ENCODE measurements at places on chromosomes 3 and 15. TPM values are rescaled to one million over a fixed set of nuclear protein-coding genes. Genes with fewer than 3 reads are reported as not detected.

GRCh38 chr15:88982304-88982945 lies 69.2 kb upstream of the MFGE8 start:
- DNase-seq: peak; percentile 1

DNA sequence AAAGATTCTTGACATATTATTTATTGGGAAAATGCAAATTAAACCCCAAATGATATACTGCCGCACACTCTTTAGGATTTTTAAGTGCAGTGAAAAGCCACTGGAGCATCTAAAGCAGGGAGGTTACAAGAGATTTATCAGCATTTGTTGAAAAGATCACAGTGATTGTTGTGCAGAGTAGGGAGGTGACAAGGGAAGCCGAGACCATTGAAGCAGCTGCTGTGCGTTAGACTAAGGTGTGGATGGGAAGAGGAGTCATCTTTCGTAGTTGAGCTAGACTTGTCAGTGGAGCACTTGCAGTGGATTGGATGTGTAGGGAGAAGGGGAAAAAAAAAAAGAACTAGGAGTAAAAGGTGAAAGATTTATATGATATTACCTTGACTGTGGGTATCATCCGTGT lies 854.6 kb downstream of the NTRK3 start:
- DNase-seq: no peak

DNA sequence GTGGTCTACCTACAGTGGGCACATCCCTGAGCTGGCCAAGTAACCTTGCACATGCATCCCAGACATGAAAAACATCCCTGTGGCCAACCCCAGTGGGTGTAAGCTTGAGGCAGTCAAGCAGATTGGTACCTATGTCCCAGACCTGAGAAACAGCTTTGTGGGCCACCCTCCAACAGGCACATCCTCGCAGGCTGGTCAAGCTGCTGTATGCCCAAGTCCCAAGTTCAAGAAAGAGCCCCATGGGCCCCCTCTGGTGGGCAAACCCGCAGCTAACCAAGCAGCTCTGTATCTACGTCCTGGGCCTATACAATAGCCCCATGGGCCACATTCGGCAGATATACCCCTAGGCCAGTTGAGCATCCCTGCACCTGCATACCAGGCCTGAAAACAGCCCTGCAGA lies 186.3 kb upstream of the GPR149 start:
- DNase-seq: no peak

- peak; percentile 91 for DNase-seq
These were observed 4.8 kb downstream of the VWA5B2 start for GRCh38 chr3:184234224-184234623.

GRCh38 chr3:139332092-139332491 lies 11.7 kb upstream of the MRPS22 start:
- no peak for DNase-seq

GRCh38 chr3:48566401-48566760 lies 2.8 kb upstream of the UCN2 start:
- DNase-seq: no peak

DNA sequence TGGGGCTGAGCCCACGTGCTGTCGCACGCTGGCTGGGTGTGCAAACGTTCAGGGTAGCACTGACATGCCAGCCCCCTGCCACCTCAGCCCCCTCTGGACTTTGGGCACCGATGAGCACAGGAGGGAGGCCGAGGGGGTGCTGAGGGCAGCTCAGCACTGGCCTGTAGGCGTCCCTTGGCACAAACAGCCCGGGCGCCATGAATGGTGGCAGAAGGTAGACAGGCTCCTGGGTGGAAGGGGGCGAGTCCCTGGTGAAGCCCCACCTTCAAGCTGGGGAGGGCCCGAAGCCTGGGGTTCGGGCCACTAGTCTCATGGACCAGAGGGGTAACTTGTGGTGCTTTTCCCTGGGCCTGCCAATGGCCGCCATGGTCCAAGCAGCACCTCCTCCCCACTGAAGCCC lies 70.7 kb downstream of the GLB1 start:
- DNase-seq: no peak

- no peak for DNase-seq
These were observed 98.7 kb downstream of the VPS8 start for GRCh38 chr3:184910664-184911063.

- DNase-seq: no peak
These were observed 131.6 kb downstream of the LEKR1 start for GRCh38 chr3:156957715-156958114.

DNA sequence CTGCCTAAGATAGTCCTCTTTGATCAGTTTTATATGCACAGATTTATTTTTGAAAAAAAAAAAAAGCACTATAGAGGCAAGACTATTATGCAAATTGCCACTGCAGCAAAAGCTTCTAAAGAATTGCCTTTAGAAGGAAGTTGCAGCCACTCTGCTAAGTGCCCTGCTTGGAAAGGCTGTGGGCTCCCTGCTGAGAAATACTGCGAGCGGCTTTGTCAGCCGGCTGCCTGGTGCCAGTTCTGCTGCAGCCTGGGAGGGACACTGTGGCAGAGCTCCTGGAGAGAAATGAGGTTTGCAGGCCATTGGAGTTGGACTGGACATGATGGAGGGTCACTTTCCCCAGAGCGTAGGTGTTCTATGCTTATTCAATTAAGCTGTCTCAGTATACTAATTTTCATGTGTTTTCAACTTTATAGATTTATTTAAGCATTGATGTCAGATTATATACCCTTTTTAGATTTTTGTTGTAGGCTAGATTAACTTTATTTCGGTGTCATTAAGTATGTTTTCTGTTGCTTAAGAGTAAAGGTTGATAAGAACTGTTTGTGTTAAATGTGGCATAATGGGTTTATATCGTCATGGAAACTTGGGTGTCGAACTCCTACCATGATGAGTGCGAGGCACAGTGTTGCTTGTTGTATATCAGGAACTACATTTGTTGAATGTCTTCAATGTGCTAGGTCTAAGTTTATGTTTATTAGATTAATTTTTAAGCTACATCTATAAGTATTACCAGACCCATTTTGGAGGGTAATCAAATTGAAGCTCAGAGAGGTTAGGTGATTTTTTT lies 6.6 kb downstream of the MAP2K5 start:
- peak; percentile 86 for DNase-seq

DNA sequence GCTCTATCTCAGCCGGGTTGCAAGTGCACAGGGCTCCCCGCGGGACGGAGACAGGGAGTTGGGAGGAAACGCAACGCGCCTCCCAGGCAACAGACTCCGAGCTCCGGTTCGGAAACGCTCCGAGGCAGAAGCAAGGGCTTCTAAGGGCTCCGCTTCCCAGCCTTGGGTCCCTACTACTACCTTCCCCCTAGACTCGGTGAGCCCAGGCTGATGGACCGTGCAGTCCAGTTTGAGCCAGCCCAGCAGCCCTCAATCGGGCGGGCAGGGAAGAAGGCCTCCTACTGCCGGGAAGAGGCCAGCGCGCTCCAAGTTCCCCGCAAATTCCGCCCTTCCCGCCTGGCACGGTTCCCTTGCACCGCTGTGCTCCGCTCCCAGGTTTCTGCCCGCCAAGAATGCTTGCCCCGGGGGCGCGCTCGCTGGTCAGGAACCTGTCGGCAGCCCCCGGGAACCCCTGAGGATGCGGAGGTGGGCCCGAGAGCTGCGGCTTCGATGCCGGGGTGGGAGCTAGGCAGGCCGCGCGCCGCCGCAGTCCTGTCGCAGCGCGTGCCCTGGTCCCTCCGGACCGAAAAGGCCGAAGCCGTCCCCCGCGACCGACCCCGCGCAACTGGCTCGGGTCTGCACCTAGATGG lies 728 bp downstream of the TRANK1 start:
- peak; percentile 77 for DNase-seq

GRCh38 chr3:36196058-36196457 lies 184.2 kb upstream of the STAC start:
- DNase-seq: peak; percentile 43

- DNase-seq: peak; percentile 11
These were observed 93.4 kb upstream of the STRIT1 start for GRCh38 chr3:155386919-155387318.

DNA sequence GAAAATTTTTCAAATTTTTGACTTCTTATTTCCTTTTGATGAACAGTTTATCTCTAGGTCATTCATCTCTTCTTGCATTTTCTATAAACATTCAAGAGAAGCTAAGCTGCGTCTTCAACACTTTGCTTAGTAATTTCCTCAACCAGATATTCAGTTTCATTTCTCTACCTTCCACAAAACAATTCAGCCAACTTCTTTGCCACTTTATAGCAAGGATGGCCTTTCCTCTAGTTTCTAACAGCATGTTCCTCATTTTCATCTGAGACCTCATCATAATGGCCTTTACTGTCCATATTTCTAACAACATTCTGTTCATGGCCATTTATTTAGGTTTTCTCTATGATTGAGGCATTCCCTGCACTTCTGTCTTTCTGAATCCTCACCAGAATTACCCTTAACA lies 90.0 kb downstream of the ARIH1 start:
- no peak for DNase-seq

DNA sequence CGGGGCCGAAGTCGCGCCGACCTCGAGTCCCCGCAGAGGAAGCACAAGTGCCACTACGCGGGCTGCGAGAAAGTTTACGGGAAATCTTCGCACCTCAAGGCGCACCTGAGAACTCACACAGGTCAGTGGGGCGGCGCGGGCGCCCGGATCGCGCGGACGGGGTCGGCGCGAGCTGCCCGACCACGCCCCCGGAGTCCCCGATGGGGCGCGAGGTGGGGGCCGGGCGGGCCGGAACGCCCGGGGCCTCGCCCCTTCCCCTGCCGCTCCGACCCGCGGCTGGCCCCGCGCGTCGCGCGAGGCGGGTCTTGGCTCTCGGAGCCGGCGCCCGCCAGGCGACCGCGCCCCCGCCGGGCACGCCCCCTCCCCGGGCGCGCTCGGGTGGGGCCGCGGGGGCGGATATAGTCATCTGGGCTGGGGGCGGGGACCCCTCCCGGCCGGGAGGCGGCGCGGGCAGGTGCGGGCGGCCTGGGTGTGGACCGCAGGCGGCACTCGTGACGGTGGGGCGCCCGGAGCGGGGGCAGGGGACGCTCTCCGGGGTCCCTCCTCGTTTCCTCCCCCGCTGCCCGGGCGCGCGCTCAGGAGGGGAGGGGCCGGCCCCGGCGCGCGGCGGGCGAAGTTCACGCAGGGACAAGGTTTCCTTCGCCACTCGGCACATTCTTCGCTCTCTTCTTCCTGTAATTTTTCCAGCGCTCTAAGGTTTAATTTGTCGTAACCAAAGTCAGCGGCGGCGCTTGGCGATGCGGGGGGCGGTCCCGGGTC lies 1.2 kb downstream of the KLF13 start:
- DNase-seq: peak; percentile 40

- no peak for DNase-seq
These were observed 11.6 kb upstream of the SCAMP5 start for GRCh38 chr15:74983725-74984231.

- no peak for DNase-seq
These were observed 58.6 kb upstream of the LMOD3 start for GRCh38 chr3:69180869-69181591.

DNA sequence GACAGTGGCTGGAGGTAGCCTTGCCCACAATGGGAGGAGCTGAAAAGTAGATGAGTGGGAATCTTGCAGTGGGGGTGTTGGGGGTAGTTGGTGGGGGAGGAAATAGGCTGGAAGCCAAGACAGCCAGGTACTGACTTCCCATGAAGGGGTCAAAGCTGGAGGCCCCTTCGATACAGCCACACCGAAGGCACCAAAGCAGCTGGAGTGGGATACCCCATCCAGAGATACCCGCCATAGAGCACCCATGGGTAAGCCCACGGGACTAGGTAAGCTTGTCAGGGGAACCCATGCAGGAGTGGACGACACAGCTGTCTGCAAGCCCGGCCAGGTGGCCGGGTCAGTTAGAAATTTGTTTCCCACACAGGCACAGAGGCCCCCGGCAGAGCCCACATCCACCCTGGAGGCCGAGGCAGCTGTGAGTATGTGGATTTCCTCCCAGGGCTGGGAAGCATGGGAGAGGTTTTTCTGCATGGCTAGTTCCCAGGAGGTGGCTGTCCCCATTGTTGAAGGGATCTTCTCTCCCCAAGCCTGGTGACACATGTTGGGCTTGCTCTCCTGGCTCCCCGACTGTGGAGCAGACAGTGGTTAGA lies 28.6 kb downstream of the PRR23E start:
- no peak for DNase-seq

The RAMAC gene
- 38.9 TPM for total RNA-seq

The ADCY5 gene
- 5.5 TPM for total RNA-seq

The SLC15A2 gene
- 0.07 TPM for total RNA-seq

The NFKBIZ gene
- total RNA-seq: 15.7 TPM

The SPRED1 gene
- total RNA-seq: 8.2 TPM

The RASGRP1 gene
- total RNA-seq: not detected

The MITF gene
- 116 TPM for total RNA-seq

The C2CD4A gene
- total RNA-seq: not detected

The MGA gene
- 9.5 TPM for total RNA-seq

Data from G401 (cell line).